ENCODE measurements at places on chromosomes 13 and 19. TPM values are rescaled to one million over a fixed set of nuclear protein-coding genes. Genes with fewer than 3 reads are reported as not detected.
A peak's percentile ranks its signal among the peaks of the same experiment; 100 is the strongest.

- DNase-seq = peak; percentile 67
These were observed 7.8 kb downstream of the ACTN4 start for GRCh38 chr19:38655148-38655824.

- DNase-seq = no peak
These were observed 3.4 kb downstream of the ZNF576 start for GRCh38 chr19:43599635-43600295.

DNA sequence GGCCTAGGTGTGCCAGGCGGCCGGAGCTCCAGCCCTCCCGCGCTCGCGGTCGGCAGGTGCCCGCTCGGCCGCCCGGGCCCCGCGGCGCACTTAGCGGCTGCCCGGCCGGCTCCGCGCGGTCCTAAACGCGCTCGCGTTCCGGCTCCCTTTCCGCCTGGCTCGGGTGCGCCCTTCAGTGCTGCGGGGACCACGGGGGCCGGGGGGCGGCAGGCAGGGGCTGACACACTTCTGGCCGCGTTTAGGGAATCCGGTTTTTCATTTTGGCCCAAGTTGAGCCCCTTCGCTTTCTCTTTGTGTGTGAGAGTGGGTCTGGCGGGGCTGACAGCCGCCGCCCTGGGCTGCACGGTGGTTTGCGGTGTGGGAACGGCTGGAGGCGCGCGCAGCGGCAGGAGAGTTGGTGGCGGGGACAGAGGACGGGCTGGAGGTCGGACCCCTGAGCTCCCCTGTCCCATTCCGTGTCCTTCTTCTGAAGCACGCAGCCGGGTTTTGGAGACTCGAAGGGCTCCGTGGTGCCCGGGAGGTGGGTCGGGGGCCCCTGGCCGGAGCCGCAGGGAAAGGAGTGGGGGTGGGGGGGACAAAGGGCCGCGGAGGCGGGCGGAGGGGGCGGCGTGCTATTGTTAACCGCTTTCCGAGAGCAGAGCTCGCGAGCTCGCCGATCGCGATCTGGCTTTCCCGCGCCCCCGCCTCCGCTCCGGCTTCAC lies 3.1 kb downstream of the FGF9 start:
- DNase-seq = no peak

- no peak for DNase-seq
These were observed 65.4 kb downstream of the RUBCNL start for GRCh38 chr13:46321494-46322225.

DNA sequence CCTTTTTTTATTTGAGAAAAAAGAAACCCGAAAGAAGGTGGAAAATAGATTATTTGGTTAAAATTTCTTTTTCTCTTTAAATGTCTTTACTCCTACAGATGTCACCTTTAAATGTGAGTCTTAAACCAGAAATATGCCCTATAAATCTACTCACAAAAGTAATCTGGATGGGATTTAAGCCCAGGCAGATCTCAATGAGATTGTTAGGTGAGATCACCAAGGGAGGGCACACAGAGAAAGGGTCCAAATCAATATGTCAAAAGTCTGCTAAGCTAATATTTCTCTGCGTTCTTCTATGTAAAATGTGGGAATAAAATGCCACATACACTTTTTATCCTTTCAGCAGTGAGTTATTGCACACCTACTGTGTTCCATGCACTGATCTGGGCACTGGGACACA lies 32.9 kb downstream of the WASF3 start:
- no peak for DNase-seq

DNA sequence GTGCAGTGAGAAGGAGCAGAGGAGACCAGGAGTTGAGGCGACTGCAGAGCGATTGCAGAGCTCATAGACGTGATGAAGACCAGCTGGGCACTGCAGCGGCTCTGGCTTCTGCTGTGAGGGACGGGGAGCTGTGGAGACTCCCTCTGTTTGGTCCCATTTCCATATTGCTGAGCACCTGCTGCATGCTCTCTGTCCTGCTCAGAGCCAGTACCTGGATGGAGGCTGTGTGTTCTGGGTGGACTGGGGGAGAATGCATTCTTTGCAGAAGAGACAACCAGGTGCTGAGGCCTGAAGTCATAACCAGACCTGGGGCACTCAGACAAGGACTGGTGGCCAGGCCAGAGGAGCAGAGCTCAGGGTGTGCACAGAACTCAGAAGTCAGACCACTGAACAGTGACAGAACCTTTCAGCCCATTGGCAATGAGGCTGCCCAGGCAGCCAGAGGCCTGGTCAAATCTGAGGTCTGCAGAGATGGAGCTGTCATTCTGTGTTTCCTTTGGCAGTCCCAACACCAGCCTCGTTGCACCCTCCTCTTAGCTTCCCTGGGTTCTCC lies 1.3 kb upstream of the A1BG start:
- DNase-seq = no peak

DNA sequence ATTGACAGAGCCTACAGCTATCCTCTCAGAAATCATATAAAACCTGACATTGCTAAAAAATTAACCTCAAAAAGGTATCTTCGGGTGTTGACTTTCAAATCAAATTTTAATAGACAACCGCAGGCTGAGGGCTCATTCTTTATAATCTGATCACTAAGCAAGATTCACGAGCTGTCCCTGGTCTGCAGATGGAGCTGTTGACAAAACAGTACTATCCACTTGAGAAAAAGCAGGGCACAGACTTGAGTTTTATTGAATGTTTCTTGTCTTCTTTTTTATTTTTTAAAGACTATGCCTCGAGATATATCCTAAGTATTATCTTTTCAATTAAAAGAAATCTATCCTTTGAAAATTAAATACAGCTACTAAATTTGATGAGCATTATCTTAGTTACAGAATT lies 540.5 kb downstream of the PCDH9 start:
- no peak for DNase-seq

DNA sequence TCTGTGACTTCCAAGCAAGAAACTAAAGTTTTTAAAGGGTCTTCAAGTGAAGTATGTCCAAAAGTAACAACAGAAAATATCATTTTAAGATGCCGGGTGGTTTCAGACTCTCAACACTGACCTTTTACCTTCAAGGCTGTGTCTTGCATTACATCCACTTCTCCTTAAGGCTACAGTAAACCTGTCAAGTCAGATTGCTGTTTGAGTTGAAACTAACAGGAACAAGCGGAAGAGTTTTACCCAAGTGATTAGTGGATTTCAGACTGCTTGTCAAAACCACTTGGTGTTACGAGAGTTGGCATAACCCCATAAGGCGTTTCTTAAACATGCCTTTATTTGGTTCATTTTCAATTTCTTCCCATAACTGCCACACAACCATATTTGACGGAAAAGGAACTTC lies 283.1 kb downstream of the DCT start:
- DNase-seq = peak; percentile 6

DNA sequence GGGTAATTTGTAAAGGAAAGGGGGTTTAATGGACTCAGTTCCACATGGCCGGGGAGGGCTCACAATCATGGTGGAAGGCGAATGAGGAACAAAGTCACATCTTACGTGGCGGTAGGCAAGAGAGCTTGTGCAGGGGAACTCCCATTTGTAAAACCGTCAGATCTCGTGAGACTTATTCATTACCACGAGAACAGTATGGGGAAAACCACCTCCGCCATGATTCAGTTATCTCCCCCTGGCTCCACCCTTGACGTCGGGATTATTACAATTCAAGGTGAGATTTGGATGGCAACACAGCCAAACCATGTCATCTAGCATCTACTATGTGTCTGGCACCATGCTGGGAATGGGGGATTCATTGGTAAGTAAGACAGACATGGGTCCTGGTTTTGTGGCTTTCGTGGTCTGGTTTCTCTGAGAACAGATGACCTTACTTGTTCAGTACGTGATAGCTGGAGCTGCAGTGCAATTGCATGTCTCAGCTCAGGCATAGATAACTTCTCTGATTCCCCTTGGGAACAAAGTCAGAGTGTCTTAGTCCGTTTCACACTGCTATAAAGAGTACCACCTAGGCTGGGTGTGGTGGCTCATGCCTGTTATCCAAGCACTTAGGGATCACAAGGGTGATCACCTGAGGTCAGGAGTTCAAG lies 8.3 kb downstream of the ZNF554 start:
- no peak for DNase-seq

The REEP6 gene
- 1.1 TPM for total RNA-seq

The ZNF578 gene
- total RNA-seq = 1.1 TPM
